Mesenchymal stem cell (in vitro differentiated cells and primary cell): ENCODE measurements at places on chromosomes 6 and 20.

DNA sequence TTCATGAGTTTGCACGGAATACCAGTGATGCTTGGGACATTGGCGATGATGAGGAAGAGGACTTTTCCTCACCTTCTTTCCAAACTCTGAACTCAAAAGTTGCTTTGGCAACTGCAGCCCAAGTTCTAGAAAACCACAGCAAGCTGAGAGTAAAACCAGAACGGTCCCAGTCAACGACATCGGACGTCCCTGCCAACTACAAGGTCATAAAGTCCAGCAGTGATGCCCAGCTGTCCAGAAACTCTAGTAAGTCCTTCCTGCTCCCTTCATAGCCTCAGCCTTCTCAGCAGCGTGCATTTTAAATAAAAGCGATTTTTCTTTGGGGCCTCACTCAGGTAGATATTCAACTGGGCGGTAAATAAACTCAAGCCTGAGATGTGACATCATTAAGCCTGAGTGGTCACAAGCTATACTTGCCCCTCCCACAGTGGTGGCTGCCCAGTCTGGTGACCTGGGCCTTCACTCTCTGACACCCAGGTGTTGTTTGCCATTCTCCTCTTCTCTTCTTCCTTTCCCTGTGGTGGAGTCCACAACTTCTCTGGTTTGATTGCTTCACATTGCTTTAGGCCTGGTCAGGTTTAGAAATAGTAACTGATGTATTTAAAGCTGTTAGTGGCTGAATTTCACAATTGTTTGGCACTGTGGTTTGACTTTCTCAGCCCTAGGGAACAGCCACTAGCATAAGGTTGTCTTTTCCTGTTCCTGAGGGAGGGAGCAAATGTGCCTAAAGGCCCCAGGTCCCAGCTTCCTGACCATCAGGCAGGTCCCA lies 21.6 kb upstream of the TMEM217 start:
- DNase-seq = peak; percentile 89

GRCh38 chr6:125922322-125922860 lies 34.2 kb upstream of the HINT3 start:
- no peak for DNase-seq

DNA sequence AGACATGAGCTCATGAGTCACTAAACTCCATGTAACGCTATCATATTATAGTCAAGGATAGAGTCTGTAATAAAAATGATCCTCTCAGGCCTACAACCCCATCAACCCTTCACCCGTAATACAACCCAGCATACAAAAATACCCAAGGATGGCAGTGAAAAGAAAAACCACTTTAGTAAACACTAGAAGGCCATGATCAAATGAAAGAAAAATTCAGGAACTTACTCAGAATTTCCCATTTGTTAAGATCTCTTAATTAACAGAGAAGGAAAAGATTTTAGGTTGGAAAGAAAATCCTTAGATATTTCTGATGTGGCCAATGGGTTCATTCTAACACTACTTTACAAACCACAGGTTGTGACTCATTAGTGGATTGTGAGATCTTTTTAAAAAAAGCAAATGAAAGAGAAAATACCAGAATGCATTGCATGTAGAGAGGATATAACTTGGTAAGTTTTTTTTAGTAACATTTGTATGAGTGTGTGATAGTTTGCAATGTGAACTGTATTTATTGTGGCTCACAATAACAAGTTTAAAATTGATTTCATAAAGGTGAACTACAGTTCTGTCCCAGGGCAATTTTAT lies 8.0 kb upstream of the UBE2J1 start:
- peak; percentile 71 for DNase-seq

GRCh38 chr6:127554435-127555006 lies 22.5 kb upstream of the C6orf58 start:
- DNase-seq = peak; percentile 36

- no peak for DNase-seq
These were observed 219.7 kb downstream of the FARS2 start for GRCh38 chr6:5481033-5481432.

DNA sequence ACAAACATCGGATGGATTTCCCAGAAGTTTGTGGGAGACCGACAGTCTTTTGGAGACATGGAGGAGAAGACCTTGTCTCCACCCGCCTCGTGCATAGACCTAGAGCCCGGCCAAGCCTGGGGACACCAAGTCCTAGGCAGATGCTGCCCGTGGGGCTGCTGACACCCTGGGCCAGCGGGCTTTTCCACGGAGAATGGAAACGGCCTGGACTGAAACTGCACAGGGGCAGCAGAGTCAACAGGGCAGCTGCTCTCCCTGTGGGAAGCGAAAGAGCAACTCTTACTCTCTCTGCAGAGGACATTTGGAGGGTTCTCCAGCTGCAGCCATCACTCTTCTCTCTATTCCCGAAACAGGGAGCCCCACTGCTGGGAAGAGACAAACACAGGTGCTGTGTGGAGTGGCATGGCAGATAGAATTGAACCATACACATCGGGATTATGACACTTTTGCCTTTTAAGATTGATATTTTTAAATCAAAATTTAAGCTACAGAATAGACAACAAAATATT lies 401.2 kb downstream of the THBS2 start:
- DNase-seq = no peak

- DNase-seq = peak; percentile 86
These were observed 21.9 kb downstream of the NCOA7 start for GRCh38 chr6:125812394-125813292.

- DNase-seq = no peak
These were observed 47.1 kb upstream of the TBC1D7 start for GRCh38 chr6:13375360-13375878.

GRCh38 chr6:142087950-142088857 lies 44.5 kb upstream of the GJE1 start:
- DNase-seq = no peak

GRCh38 chr6:149364557-149364956 lies 35.5 kb upstream of the SUMO4 start:
- peak; percentile 12 for DNase-seq

- DNase-seq = no peak
These were observed 25.7 kb downstream of the SLC2A4RG start for GRCh38 chr20:63765082-63765873.

GRCh38 chr6:106829451-106829850 lies 145.1 kb downstream of the CD24 start:
- no peak for DNase-seq

DNA sequence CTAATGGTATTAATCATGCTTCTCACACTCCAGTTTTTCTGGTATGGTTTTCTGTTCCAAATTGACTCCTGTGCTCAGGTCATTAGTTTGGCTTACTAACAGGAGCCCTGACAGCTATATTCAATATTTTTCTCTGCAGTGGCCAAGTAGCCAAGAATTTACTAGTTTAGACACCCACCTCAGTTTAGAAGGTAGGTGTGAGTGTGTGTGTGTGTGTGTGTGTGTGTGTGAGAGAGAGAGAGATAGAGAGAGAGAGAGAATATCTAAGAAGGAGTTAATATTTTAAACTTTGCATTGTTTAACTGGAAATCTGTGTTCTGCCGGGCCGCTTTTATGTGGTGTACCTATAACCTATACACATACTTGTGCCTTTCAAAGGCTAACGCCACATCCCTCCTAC lies 18.5 kb downstream of the JARID2 start:
- DNase-seq = no peak

DNA sequence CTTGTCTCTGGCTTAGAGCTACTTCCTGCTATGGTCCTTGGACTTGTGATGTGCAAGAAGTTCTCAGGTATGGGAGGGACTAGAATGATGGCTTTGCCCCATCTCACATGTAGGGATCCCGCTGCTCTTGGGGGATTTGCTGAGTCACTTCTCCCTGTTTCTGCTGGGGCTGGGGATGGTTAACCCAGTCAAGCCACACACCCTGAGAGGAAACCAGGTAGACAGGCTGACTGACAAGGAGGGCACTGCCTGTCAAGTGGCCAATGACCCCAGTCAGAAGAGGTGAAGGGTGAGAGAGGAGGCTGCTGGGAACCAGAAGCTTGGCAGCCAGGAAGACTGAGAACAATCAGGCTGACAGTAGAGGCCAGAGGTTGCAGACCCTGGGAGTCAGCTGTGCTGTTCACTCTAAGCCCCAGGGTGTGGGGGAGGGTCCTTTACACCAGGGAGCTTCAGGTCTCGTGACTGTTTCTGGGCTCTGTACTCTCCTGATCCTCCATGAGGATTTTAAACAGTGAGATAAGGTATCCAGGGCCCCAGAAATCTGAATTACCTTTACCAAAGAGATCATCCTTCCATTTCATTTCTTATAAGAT lies 34.6 kb downstream of the HLA-F start:
- DNase-seq = no peak

DNA sequence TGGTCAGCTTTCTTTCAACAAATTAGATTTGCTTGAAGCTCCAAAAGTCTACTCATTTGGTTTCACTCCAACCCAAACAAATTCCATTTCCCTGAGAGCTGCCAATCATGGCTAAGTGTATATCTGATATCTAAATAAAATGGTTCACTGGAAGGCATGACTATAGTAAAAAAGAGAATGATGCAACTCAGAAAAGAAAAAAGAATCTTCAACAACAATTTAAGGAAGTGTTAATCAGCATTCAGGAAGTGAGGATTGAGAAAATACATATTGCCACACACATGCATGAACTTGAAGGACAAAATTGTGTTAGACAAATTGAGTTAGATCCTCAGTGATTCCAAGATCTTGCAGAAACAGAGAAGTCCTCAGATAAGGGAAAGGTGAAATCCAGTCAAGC lies 972.9 kb upstream of the FLRT3 start:
- DNase-seq = no peak

- DNase-seq = no peak
These were observed 374.2 kb downstream of the PREX1 start for GRCh38 chr20:48453477-48454093.

GRCh38 chr6:140542863-140543262 lies 1168.4 kb upstream of the CITED2 start:
- no peak for DNase-seq

GRCh38 chr20:15789079-15789478 lies 784.2 kb downstream of the KIF16B start:
- DNase-seq = no peak

GRCh38 chr6:5208057-5208456 lies 52.7 kb downstream of the LYRM4 start:
- no peak for DNase-seq

GRCh38 chr6:91669154-91669870 lies 1082.4 kb upstream of the MAP3K7 start:
- no peak for DNase-seq

GRCh38 chr6:17415321-17415720 lies 21.9 kb downstream of the CAP2 start:
- no peak for DNase-seq

DNA sequence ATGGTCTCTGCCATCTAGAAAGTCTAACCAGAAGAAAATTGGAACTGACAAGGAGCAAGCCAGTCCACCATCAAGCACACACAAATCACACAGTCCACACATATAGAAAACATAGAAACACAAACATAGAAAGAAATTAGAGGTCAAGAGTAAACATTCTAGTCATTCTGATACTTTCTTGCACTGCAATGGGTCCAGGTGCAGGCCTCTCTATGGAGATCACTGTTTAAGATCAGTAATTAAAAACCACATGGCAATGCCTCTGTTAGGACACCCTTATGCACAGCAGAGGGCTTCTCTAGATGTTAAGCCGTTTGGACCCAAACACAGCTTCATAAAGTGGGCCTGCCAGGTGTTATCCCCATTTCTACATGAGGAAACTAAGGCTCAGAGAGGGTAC lies 42.8 kb upstream of the SLC22A23 start:
- no peak for DNase-seq

GRCh38 chr6:75431379-75431778 lies 62.2 kb downstream of the FILIP1 start:
- DNase-seq = peak; percentile 85
